Activated gamma-delta T cell treated with anti-CD3 and anti-CD28 coated beads, Interleukin-2, amount 50 U/mL, for 16 hours (primary cell): ENCODE measurements at places on chromosomes 7 and 10.

- no peak for DNase-seq
These were observed 18.2 kb downstream of the SVIL start for GRCh38 chr10:29616542-29616941.

DNA sequence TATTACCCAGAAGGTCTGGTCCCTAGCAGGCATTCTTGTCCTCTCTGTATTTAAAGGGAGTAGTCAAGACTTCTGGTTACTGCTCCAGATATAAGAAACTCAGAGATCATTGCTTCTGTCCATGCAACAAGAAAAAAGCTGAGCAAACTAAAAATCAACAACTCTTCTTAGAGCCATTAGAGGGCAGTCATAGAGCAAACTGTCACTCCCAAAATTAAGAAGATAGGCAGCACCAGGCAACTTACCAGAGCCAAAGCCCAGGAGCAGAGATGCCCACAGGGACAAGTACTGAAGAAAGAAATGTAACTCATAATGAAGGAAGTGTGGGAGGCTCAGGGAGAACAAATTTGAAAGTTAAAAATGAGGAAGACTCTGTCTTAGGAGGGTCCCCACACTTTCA is 472.9 kb upstream of the COBL start:
- DNase-seq = no peak

- no peak for DNase-seq
These were observed 91.9 kb upstream of the MBL2 start for GRCh38 chr10:52864201-52865106.

- no peak for DNase-seq
These were observed 101.9 kb upstream of the PDLIM1 start for GRCh38 chr10:95392681-95393164.

DNA sequence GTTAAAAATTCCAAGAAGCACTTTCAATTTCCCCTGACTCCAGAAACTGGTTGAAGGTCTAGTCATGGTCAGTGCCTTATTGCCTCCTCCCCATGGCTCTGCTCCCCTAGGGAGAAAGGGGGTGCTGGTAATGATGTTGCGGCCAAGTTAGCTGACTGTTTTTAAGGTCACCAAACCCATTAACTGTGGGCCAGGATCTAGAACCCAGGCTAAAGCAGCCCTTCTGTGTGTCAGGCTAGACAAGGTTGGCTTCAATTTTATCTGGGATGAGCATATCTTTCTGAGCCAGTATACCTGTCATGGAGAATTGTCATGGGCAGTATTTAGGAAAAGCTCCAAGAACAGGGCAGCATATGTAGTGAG is 11.2 kb upstream of the HOXA13 start:
- DNase-seq = no peak

DNA sequence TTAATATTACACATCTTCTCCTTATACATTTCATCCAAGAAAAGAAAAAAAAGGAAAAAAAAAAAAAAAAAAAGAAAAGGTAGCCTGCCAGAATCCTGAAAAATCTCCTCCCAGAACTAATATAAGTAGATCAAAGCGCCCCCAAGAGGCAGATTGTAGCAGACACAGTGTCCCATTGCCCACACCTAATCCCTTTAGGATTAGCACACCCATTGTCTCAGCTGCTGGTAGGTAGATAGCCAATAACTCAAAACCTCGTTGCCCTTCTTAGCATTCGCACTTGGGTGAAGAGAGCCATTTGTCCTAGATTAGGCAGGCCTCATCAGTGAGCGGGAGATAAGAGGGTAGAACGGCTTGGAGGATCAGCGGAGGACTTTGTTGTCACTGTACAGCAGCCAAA is 100.2 kb upstream of the SORCS1 start:
- no peak for DNase-seq

DNA sequence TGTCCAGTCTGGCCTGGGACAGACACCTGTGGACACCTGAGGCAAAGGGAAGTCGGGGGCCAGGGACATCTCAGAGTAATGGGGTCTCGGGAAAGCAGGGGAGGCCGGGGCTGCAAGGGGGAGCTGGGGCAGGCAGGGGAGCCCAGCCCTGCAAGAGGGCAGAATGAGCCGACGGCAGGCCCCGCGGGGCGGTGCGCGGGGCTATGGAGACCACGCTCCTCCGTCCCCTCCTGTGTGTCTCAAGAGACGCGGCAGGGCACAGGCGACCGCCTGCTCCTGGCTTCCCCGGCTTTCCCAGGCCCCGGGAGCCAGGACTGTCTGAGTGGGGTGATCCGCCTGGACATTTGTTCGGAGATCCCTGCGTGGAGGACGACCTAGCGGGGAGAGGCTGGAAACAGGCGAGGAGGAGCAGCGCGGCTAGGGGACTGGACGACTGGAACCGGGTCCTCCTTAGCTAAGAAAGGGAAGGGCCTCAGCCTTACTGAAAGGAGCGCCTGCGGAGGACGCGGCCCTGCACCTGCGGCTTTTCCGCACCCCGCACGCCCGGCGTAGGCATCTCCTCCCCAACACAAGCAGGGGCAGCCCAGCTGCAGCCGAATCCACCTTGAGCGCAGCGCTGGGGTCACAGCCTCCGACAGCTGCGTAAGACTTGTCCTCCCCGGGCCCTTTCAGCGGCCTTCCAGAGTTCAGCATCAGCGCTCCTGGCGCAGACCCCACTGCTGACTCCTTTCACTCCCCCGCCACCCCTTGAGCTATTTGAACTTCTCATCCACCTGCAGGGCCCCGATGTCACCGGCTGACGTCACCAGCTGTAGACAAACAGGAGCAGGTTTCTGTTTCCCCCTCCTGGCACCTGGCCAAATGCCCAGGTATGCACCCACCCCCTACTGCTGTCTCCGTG is 176.4 kb downstream of the ZNF248 start:
- DNase-seq = no peak

DNA sequence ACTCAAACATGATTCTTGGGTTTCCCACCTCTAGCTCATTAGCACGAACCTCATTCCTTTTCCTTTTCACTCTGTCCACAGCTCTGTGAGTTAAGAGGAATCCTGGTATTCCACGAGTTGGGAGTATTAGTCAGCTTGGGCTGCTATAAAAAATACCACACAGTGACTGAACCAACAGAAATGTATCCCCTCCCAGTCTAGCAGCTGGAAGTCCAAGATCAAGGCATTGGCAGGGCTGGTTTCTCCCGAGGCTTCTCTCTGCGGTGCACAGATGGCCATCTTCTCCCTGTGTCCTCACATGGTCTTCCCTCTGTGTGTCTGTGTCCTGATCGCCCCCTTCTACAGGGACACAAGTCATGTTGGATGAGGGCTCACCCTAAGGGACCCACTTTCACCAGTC is 261.6 kb downstream of the TNS3 start:
- DNase-seq = no peak

DNA sequence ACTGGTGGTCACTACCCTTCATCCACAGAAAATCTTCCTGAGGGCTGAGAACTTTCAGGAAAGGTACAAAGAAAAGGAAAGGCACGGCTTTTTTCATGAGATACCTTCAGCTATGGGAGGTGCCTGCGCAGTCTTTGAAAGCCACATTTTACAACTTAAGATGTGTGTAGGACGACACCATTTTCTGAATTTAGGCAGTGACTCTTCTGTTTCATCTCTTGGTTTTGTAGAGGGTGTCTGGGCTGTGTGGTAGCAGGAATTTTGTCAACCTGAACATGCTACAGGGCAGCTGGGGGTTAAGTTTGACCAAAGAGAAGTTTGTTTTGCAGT is 138.1 kb downstream of the NRP1 start:
- no peak for DNase-seq

GRCh38 chr7:130907439-130907838 is 173.4 kb upstream of the KLF14 start:
- no peak for DNase-seq

DNA sequence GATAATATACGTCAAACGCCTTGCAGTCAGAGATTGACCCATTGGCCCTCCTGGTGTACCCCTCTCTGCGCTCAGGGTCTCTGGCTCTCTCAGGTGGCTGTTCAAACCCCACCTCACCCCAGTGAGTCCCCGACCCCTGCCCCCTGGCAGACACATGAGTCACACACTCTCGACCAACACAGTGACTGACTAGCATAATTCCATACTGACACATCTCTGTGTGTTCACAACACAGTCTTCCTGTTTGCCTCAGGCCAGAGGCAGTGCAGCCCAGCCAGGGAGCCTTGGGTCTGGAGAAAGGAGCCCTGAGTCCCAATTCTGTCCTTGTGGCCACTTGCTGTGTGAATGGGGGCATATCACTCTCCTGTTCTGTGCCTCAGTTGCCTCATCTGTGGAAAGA is 40.1 kb downstream of the PALD1 start:
- DNase-seq = no peak

- DNase-seq = no peak
These were observed 5.5 kb upstream of the CDHR1 start for GRCh38 chr10:84188815-84189214.

DNA sequence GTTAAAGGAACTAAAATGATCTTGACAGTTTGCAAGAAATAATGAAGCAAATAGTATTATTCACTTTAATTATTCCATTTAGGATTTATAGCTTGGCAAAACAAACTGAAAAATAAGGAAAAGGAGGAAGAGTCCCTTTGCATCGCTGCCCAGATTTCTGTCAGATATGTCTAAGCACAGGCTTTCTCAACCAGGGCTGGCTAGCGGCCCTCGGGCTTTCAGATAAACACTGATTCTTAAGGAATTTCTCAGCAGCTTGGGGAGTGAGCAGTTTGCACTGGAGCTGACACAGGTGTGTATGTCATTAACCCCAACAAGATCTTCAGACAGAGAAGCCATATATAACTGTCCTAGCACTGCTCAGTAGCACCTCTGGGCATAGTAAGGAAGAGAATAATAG is 47.9 kb upstream of the SEMA3D start:
- DNase-seq = no peak

DNA sequence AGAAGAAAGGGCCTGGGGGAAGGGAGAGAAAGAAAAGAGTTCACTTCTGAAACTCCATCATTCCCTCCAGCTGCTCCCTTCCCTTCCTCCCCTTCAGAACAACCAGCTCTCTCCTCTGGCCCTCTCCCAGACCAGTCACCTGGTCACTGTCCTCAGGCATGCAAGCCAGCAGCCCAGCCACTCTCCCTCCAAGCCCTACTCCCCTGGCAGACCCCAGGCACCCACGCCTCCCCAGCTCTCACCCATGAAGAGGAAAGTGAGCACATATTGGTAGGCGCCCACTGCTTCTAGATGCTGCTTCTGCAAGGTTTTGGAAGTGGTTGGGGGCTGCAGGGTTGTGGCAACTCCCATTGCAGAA is 353 bp downstream of the MOGAT3 start:
- no peak for DNase-seq

GRCh38 chr10:122740640-122741039 is 41.0 kb upstream of the C10orf120 start:
- DNase-seq = no peak

GRCh38 chr10:484925-485661 is 204.4 kb downstream of the DIP2C start:
- peak; percentile 5 for DNase-seq

GRCh38 chr7:37385787-37386186 is 62.9 kb downstream of the ELMO1 start:
- no peak for DNase-seq

DNA sequence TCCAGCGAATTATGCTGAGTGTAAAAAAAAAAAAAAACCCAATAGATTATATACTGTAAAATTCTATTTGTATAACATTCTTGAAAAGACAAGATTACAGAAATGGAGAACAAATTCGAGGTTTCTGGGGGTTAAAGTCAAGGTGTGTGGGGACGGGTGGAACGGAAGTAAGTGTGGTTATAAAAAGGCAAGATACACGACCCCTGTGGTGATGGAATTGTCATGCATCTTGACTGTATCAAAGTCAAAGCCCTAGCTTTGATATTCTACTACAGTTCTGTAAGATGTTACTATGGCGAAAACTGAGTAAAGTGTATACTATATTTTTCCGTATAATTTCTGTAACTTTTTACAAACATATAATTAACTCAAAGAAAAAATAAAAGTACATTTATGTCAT is 718.2 kb upstream of the PCDH15 start:
- DNase-seq = no peak

- DNase-seq = no peak
These were observed 78.0 kb downstream of the MKI67 start for GRCh38 chr10:128047991-128048818.

GRCh38 chr7:52009181-52009580 is 692.6 kb upstream of the COBL start:
- no peak for DNase-seq

GRCh38 chr7:155182406-155182970 is 112.4 kb downstream of the HTR5A start:
- no peak for DNase-seq

DNA sequence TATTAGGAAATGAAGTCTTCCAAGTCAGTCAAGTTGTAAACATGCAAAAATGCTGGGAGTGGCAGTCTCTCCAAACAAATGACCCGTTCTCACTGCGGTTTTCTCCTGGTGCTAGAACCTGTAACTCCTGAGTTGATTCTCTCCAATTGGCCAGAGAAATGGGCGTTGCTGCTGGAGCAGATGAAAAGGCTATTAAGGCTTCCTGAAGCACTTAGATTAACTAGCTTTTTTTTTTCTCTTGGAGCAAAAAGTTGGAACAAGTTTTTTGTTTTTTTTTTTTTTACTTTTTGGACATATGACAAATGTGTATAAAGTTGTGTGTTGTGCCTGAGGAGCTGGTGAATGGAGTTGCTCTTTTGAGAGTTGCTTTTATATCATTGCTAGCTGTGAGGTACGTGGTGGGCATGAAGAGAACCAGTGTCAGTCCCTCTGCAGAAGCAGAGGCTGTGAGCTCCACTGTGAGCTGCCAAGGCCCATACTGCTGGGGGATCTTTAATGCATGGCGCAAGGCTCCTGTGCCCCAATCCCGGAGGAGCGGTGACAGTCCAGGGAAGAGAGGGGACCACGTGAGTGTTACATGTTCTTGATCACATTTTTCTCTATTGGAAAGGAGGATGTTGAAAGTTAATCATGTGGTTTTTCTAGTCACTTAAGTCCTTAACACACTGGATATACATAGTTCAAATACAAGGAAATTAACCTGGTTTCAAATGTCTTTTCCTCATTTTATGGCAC is 393.6 kb upstream of the GALNT17 start:
- DNase-seq = no peak

DNA sequence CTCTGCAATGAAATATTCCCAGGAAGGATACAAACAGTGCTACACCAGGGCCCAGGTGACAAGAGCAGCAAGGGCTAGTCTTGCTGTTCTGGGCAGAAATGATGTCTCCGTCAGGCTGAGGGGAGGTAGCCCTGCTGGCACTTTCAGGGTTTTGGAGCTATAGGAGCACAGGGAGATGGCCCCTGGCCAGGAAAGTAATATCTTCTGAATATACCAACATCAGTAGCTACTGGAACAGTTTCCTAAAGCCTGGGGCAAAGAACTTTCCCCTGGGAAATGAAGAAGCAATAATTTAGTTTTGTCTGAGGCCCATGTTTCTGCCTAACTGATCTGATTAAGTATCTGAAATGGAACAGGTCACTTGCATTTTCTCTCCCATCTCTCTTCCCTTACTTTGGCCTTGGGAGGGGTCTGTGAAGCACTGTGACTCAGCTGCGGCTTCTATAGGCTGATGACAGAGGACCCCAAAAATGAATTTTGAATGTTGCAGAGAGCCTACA is 489.1 kb upstream of the PODXL start:
- DNase-seq = no peak

GRCh38 chr10:89549510-89549909 is 14.1 kb upstream of the SLC16A12 start:
- DNase-seq = no peak
